Hair follicle dermal papilla cell (primary cell): ENCODE measurements at places on chromosomes 2 and 18. TPM values are rescaled to one million over a fixed set of nuclear protein-coding genes. Genes with fewer than 3 reads are reported as not detected.

TUBA3E gene
- not detected in 2 replicates for total RNA-seq

PLA2R1 gene
- total RNA-seq, result 30.8 and 37.5 TPM in 2 replicates

CCDC85A gene
- total RNA-seq, result 2.9 and 3.4 TPM in 2 replicates

CIB4 gene
- not detected in 2 replicates for total RNA-seq

PCARE gene
- total RNA-seq, result not detected in 2 replicates
